ENCODE measurements at places on chromosomes 3 and 15.

DNA sequence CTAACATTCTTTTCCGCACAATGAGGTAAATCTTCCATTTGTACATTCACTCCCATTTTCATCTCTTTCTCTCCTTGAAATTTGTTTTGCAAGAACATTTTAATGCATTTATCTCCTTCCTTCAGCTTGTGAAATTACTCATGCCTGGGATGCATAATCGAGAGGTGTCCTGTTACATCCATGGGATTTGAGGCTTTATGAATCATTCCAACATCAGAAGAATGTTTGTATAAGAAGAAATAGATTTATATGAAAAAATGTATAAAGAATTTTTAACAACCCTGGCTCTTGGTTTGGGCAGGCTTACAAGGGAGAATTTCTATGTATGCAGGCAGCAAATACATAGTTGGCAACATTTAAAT is 93.2 kb upstream of the MBNL1 start:
- no peak for DNase-seq

DNA sequence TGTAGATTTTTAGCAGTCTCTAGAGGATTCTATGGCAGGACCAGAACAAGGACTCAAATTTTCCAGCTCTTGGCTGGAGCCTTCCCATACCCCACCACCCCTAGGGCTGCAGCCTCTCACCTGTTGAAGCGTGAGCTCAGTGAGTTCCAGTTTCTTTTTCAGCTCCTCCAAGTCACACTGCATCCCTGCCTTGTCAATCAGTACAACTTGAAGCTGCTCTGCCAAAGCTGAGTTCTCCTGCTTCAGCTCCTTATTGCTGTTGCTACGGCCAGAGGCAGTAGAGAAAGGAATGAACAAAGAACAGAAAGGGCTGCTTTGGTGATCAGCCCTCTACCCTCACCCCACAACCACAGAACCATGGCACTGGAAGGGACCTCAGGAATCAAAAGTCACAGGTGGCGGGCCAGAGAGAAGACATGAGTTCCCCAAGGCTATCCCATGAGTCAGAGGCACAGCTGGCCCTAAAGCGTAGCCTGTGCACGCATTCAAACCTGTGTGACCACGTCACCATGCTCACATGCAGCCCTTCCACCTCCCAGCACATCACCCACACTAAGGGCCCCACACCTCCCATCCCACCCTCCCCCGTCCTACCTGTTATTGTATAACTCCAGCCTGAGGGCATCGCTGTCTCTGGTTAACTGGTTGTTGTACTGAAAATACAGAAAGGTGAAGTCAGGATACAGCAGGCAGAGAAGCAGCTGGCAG is 83.3 kb upstream of the C2CD4B start:
- no peak for DNase-seq

GRCh38 chr3:57972531-57973111 is 35.6 kb upstream of the FLNB start:
- DNase-seq, result no peak

DNA sequence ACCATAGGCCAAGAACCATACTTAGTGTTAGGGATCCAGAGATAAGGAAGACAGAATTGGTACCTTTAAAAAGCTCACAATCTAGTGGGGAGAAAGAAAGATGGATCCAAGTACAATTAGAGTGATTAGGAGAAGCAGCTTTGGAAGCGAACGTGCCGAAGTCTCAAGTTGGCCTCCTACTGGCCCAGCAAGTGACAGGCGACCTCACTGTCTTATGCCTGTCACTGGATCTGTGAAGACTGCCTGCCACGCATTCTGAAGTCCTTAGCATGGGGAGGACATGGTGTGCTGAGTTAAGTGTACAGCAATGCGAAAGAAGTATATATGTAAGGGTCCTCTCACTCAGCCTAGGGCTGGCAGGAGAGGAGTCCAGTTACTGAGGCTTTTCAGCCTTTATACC is 141.0 kb downstream of the GABRB3 start:
- no peak for DNase-seq

DNA sequence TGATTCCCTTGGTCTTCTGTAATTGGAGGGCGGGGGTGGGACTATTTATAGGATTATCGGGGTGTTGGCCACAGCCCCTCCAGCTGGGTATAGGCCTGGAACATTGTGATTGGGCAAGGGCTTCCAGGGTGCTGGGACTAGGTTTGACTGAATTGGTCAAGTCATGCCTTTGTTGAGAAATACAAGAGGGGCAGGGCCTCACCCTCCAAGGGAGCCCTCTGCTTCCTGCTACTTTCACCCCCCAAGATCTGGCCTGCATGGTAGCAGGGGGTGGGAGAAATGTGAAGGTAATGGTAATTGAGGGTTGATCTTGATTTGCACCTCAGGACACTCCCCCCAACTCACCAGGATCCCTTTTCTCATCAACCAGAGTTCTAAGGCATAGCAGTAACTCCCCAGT is 25.2 kb downstream of the TRIM71 start:
- DNase-seq, result no peak

- no peak for DNase-seq
Observed at GRCh38 chr3:64178419-64178818, 46.8 kb downstream of the PRICKLE2 start.

DNA sequence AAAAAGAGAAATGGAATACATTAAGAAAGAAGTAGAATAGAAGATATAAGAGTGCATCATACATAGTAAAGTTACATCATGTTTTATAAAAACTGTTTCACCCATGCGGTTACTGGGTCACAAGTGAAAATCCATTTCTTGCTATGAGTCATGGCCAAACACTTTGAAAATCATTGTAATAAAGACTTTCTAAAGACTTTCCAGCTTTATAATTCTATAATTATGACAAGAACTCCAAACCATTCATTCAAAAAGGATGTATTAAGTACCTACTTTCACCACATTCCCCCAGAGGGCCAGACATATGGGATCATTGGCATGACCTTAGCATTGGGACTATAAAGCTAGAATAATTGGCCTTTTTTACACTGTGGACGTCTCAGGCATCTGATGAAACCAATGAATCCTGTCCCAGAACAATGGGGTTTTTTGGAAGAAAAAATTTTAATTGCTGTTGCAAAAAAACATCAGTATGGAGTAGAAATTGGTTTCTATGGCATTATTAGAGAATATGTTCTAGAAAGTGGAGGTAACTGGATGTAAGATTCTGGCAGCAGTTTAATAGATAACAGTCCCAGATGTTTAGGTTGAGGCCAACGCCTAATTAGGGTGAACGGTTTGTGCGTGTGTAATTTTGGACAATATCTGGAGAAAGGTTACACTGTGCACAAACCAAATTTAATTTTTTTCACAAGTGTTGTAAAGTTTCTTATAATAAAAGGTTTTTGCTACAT is 3.3 kb upstream of the SKIC8 start:
- no peak for DNase-seq

- DNase-seq, result no peak
Observed at GRCh38 chr15:81001152-81002008, 657 bp downstream of the TLNRD1 start.

GRCh38 chr3:143464850-143465249 is 345.3 kb downstream of the CHST2 start:
- no peak for DNase-seq

DNA sequence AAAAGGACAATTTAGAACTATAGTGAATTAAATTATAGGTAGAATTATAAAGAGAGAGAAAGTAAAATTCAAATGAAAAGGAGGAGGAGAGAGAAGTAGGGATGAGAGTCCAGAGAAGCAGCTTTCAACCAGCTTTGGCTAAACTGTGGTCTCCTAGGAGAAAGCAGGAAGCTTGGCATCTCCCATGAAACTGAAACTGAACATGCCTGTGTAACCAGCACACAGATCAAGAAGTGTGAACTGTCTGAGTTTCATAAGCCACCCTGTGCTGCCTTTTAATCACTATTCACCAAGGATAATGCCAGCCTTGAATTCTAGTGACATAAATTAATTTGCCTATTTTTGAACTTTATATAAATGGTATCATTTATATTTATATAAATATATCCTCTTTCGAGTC is 128.5 kb downstream of the MYRIP start:
- no peak for DNase-seq

GRCh38 chr3:49500732-49501609 is 30.9 kb downstream of the DAG1 start:
- DNase-seq, result no peak

GRCh38 chr15:73990250-73991005 is 1.7 kb downstream of the STOML1 start:
- DNase-seq, result no peak

GRCh38 chr3:132456136-132456535 is 38.8 kb downstream of the DNAJC13 start:
- DNase-seq, result no peak

- no peak for DNase-seq
Observed at GRCh38 chr15:99326235-99326634, 75.0 kb downstream of the LRRC28 start.

- no peak for DNase-seq
Observed at GRCh38 chr3:129892857-129893580, 492 bp downstream of the TMCC1 start.

DNA sequence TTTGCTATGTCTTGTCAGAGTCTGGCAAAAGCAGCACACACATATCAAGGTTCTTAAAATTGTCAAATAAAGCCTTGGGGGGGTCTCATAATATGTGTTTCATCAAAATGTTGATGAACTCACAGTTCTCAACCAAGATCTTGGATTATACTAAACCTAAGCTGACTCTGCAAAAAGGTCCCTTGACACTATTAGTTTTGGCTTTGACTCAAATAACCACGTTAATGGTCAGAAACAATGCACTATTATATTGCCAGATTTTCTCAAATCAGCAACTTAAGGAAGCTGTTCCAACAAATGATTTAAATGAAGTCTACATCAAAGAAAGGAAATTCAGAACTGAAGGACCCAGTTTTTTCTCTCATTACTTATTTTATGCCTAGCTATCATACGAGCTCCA is 1063.9 kb downstream of the ROBO1 start:
- DNase-seq, result no peak

DNA sequence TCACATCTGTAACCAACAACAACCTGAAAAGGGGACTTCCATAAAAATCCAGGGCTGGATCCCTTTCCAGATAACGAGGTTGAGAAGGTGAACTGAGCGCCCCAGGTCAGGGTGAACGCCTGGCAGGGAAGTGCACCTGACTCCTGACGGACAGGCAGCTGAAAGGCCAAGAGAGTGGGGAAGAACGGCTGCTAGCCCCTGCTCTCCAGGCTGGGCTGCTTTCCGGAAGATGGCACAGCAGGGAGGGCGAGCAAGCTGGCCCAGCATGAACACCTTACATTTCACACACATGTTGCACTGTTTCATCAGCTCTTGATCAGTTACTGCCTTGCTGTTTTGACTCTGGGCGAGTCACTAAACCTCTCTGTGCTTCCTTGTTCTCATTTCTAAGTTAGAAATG is 127.2 kb upstream of the IQSEC1 start:
- no peak for DNase-seq

Data from D721Med (cell line).